Activated CD4-positive, alpha-beta T cell treated with anti-CD3 and anti-CD28 coated beads, Interleukin-2, amount 50 U/mL, for 48 hours (primary cell): ENCODE measurements at places on chromosomes 2 and 18.

DNA sequence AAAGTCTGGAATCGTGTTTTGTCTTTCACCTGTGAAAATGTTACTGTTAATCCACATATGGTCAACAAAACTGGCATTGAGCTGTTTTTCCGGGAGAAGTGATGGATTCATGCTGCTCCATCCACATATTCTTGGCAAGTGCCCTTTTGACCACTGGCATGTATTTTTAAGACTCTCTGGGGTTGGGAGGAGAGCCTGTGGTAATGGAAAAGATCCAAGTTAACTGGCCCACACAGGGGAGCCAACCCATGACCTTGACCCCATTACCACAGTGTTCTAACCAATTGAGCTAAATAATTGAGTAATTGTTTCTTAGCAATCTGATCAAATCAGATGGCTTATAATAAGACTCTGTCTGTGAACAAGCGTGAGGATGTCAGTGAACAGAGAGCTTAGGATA is 296.2 kb upstream of the NRP2 start:
- no peak for DNase-seq

DNA sequence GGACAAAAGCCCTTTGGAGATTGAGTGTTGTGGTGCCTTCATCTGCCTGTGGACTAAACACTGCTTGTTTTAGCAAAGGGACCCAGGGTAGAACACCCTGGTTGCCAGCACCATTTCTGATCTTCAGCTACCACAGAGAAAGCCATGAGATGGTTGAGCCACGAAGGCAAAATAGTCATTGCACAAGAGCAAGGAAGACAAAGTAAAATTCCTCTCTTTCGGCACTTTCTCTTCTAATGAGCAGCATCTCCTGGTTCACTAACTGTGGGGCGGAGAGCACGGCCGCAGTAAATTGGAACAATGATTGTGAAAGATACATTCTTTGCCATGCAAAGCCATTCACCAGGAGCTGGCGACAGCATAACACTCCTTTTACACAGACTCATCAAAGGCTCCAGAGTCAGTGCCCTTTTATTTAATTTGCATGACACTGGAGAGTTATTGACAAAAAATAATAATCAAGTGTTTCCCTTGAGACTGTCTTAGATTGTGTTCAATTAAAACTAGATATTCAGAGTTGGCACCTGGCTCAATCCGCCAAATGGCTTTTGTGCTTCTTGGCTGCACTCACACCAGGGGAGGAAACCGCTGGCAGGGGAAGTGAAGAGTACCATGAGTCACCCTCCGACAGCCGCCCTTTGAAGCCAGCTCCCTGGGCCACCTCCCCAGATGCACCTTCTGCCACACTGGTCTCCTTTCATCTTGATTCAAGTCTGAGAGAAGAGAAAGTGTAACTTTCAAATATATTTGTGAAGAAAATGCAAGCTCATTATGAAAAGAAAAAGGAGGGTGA is 100.5 kb upstream of the MEIS1 start:
- DNase-seq = no peak

GRCh38 chr2:196535742-196536141 is 103.8 kb upstream of the CCDC150 start:
- DNase-seq = no peak

GRCh38 chr2:177585234-177585863 is 192.8 kb downstream of the AGPS start:
- no peak for DNase-seq

DNA sequence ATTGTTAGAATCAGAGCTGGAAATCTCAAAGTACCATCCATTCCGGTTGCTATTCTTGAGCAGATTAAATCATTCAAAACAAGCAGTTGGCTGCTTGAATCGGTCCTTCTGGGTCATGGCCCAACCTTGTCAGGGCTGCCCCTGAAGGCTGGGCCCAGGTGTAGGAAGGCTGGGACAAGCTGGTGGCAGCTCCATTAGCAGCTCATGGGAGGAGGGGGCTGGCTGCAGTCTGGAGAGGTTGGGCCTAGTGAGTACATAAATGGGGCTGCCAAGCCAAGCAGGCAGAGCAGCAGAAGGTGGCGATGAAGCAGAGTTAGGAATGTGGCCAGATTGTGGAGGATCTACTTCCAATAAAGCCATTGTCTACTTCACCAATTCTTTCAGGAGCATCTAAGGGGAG is 81.4 kb downstream of the ADCYAP1 start:
- no peak for DNase-seq

- DNase-seq = no peak
Measured at GRCh38 chr18:5389356-5389755, 93.8 kb upstream of the ZBTB14 start.

GRCh38 chr2:238596571-238597551 is 170.1 kb downstream of the ASB1 start:
- no peak for DNase-seq
